ENCODE measurements at places on chromosomes 7 and 10.
A peak's percentile ranks its signal among the peaks of the same experiment; 100 is the strongest.

DNA sequence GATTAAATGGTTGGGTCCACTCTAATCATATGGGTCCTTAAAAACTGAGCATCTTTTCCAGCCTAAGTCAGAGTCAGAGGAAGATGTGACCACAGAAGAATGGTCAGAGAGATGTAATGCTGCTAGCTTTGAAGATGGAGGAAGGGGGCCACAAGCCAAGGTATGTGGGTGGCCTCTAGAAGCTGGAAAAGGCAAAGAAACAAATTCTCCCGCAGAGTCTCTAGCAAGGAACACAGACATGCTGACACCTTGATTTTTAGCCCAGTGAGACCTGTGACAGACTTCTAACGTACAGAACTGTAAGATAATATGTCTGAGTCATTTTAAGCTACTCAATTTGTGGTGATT, 1.5 kb upstream of the EXOC6 start:
- DNase-seq, result no peak

- no peak for DNase-seq
Observed at GRCh38 chr7:92754919-92755581, 81.3 kb downstream of the CDK6 start.

DNA sequence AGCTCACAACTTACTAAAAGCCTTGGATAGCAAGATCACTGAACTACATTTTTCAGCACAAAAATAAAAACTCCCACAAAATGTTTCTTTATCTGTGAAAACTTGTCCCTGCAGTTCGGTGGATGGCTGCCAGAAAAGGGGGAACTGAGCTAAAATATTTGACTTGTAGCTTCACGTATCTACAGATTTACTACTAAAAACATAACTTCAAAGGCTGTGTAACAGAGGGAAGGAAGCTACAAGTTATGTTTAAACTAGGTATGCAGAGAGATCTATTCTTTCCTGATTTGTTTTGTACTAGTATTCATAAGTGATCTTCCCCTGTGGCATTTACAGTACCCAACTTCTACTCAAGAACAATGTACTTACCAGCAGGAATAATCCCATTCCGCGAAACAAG, 25.1 kb downstream of the SGCE start:
- DNase-seq, result peak; percentile 80

DNA sequence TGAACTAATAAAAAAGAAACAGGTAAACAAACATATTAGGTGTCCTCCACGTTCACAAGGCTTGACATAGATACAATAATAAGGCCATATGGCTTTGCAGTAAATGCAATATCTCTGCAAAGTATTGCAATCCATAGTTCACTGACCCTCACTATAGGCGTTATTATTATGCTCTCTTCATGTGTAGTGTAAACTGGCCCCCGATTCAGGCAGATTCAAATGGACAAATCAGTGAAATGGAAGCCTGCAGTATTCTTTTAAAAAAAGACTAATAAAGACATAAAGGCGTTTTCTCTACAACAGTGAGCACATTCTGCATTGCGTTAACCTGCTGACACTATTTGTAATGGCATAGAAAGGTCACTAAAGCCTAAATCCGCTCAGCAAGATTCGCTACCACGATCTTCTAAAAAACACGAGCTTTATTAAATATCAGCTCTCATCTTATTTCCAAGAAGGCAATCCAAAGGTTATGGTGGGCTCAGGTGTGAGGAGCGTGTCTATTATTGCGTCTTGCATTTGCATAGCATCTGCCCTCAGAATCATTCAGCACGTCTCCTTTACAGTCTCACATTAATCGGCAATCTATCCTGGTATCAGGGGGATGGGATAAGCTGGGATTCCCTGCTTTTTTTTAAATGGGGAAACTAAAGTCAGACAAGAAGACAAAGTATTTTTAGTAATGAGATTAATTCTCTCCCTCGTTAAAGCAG, 36.2 kb downstream of the FRMD4A start:
- no peak for DNase-seq

DNA sequence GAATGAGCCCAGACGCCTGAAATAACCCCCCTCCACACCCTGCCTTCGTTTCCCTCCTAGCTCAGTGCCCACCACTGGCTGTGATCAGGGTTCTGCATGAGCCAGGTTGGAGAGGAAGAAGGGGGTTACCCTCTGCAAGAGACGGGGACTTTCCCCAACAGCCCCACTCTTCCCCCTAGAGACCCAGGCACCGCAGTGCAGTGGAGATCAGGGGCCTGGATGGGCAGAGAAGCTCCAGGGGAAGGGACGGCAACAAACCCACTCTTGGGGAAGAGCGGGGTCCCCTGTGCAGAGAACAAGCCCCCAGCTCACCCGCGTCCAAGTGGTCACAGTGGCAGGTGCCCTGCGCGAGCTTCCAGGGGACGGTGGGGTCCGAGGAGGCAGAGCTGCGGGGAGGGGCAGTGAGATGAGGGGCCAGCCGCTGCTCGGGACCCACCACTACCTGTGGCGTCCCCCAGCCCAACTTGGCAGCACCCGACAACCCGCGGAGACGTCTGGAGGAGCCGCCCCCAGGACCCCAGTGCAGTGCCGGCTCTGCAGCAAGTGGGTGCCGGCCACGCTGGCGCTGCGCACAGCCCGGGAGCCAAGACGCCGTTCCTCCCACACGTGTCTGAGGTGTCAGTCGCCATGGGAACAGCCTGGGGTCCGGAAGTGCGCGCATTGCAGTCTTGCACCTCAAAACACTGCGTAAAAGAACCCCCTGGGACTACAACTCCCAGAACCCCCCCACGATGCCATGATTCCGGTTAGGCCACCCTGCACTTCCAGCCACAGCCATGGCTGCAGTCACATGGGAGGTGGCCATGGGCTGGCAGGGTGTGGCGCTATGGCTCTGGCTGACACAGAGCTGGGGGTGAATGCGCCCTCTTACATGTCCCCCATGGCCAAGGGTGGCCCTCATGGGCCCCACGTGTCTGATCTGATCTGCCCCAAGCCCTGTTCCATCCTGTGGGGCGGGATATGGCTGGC, 45.8 kb upstream of the WIPI2 start:
- no peak for DNase-seq

DNA sequence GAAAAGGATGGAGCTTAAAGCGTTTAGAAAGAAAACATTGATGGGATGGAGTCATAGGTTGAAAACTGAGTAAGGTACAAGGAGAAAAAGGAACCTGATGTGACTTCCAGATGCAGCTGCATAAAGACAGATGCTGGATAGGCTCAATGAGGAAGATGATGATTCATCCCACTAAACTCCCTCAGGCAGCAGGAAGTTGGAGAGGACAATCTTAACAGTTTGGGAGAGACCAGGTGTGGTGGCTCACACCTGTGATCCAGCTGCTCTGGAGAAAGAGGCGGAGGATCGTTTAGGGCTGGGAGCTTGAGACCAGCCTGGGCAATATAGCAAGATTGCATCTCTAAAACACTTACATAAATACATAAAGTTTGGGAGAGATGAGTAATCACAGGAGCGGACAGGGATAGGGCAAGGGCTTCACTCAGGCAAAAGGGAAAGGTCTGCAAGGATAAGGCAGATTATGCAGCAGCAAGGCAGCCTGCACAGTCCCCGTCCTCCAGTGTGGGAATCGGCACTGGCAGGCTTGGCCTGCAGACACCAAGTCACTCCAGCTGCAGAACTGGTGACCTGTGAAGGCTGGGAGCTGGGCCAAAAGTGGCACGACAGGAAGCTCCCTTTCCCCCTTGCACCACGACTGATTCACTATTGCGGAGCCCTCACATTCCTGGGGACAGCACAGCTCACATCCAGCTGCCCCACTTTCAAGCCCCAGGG, 438.5 kb downstream of the GRID1 start:
- peak; percentile 59 for DNase-seq

GRCh38 chr10:123445261-123445775, 220.8 kb upstream of the GPR26 start:
- no peak for DNase-seq

DNA sequence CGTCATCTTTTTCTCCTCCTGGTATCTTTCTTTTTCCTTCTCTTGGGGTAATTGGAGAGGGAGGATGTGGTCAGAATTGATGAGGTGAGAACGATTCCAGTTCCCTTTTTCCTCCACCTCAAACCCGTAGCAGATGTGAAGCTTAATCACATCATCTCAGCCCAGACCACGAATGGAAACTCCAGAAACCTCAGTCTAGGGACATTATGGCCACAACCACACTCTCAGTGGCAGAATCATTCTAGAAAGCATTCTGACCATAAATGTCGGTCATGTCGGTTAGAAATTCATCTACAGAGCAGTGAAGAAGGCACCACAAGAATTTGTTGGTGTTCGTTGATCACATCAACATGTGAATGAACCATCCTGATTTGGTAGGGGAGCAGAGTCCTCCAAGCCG, 78.7 kb downstream of the GATA3 start:
- no peak for DNase-seq

DNA sequence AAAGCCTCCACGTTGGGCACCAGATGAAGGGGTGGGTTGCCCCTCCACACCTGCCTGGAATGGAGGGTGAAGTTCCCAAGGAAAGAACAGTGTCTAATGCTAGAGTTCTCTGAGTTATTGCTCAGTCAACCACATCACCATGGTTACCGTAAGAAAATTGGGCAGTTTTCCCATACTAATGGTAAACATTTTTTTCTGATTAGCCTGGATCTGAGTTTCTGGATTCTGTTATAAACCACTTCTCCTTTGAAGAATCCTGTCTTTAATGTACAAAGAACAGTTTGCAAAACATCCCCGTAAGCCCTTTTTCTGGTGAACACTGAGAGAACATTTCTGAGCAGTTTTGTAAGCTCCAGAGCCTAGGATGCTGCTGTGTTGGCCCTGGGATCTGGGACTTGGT, 45.5 kb downstream of the ABCC2 start:
- peak; percentile 82 for DNase-seq

DNA sequence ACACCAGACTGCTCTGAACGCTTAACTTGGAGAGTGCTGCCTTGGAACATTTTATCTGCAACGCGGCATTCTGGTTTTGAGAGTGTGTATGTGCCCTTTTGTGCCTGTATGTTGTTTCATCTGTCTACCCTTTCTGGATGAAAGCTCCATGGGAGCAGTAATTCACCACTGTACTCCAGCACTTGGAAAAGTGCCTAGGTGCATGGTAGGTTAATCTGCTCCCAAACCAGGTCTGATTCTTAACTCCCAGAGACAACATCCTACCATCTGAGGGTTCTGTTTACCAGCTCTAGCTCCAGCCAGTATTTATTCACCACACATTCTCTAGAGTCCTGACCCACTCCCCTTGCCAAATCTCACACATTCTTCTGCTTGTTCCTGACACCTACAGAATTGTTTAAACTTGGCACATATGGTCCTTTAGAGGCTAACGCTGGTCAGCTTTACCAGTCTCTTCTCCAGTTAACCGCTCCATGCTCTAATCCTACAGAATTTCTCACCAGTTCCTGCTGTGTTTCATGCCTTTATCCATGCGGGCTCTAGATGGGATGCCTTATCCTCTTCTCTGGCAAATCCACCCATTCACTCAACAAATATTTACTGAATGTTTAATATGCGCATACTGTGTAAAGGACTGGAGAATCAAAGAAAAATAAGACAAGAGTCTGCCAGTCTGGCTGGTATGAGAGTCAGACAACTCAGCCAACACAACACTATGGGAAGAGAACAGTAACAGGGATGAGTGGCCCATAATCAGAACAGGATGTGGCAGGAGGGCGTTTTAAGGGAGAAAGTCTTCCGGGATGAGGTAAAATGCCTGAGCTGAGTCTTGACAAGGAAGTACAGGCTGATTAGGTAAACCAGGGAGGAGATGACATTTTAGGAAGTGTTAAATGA, 46.3 kb downstream of the MTPN start:
- DNase-seq, result peak; percentile 82
